ENCODE measurements at places on chromosomes 12 and 14. TPM values are rescaled to one million over a fixed set of nuclear protein-coding genes. Genes with fewer than 3 reads are reported as not detected.

DNA sequence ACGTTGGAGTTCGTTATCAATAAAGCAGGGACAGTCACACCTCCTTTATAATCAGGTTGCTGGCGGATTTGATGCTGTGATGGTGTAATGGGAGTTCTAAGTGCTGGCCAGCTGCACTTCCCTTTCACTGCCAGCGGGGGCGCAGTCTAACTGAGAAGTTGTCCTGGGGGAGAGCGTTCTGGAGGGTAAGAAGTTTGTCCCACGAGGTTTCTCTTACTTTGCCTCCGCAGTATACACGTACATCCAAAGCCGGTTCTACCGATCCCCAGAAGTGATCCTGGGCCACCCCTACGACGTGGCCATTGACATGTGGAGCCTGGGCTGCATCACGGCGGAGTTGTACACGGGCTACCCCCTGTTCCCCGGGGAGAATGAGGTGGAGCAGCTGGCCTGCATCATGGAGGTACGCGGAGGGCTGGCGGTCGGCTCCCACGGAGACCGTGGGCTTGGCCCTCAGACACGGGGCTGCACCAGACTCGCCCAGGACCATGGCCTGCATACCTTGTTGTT is 42.7 kb downstream of the DYRK4 start:
- peak; percentile 41 for DNase-seq

DNA sequence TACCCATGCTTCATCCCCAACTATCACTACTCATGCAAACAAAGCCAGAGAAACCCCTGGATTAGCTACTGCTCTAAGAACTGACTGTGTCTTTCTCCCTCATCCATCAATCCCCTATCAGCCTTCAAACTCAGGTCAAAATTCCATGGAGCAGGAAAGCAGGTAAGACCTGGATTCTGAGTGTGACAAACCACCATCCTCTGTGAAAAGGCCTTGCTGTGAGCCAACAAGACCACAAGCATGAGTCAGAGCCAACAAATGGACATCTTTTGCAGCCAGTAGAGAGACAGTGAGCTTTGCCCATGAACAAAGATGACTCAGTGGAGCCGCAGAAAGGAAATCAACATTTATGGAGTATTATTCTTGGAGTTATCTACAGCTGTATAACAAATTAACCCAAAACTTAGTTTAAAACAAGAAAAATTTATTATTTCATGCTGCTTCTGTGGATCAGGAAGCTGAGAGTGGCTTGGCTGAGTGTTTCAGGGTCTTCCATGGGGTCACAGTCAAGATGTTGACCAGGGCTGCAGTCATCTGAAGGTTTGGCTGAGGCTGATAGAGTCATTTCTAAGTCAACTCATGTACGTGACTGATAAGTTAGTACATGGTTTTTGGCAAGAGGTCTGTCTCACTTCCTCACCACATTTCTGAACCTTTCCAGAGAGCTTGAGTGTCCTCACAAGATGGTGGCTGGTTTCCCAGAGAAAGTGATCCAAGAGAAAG is 61.1 kb downstream of the PITPNM2 start:
- no peak for DNase-seq

- DNase-seq = no peak
Measured at GRCh38 chr12:131836714-131837397, 8.7 kb downstream of the MMP17 start.

- DNase-seq = no peak
Measured at GRCh38 chr12:97513950-97514349, 51.3 kb downstream of the RMST start.

DNA sequence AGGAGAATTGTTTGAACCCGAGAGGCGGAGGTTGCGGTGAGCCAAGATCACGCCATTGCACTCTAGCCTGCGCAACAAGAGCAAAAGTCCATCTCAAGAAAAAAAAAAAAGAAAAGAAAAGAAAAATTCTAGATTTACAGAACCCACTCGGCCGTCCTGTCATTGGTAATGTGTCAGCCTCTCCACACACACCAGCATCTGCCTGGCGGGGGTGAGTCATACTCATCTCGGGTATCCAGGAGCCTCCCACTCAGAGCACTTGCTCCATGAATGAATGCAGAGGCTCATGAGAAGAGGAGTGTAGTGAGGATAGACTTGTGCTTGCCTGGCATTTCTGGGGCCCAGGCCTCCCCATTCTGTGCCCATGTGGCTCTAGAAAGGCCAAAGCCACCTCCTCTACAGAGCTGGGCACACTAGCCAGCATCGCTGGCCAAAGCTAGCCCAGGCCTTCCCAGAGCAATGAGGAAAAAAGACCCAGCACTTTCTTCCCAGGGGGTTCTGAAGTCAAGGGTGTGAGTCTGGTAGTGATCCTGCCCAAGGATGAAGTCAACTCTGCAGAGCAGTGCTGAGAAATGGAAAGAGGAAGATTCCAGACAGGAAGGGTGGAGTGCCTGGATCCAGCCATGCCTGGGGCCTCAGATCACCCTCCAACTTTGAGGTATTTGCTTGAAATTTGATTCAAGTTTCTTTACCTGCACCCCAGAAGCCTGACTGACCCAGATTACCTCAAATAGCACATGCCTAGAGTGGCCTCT is 31.2 kb upstream of the KLC1 start:
- DNase-seq = no peak

DNA sequence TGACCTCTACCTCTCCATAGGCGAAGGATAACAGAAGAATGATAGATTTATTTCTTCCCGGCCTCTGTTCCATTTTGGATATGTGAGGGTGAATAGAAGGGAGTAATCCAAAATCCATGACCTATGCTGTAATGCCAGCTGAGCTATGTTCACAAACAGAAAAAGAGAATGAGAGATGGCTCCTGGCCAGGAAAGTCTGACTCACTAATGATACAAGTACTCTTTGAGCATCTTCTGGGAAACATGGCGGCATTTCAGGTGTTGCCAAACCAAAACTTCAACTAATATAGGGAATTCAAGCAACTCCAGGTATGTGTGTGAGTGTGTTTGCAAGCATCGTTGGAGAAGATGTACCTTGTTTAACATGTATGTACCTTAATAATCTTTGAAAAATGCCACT is 55.1 kb downstream of the MED13L start:
- DNase-seq = no peak

- no peak for DNase-seq
Measured at GRCh38 chr12:84397263-84397662, 515.3 kb downstream of the SLC6A15 start.

GRCh38 chr14:99192028-99192621 is 79.9 kb downstream of the BCL11B start:
- DNase-seq = no peak

- no peak for DNase-seq
Measured at GRCh38 chr12:102954134-102954533, 3.3 kb upstream of the ASCL1 start.

GRCh38 chr12:15206831-15207389 is 14.3 kb downstream of the RERG start:
- DNase-seq = no peak

DNA sequence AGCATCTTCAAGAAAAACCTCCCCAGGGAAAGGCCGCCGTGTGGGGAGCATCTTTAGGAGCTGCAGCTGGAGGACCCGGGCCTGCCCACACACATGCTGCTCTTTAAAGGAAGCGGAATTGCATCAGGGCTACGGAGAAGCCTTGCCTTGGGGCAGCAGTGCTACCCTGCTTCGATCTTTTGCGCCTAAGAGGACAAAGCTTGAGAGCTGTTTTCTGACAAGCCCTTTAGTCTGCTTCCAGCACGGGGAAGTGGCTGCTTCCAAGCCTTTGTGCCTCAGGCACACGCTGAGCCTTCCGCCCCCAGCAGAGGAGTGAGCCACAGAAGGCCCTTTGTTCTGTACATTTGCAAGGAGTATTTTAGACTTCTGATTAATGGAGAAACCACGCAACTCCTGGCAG is 31.5 kb downstream of the COA8 start:
- DNase-seq = peak; percentile 58

GRCh38 chr12:27162229-27162537 is 79.8 kb upstream of the C12orf71 start:
- DNase-seq = no peak

GRCh38 chr14:50795142-50795541 is 35.8 kb downstream of the NIN start:
- DNase-seq = no peak

GRCh38 chr12:25063873-25064628 is 115.2 kb upstream of the BCAT1 start:
- DNase-seq = no peak

DNA sequence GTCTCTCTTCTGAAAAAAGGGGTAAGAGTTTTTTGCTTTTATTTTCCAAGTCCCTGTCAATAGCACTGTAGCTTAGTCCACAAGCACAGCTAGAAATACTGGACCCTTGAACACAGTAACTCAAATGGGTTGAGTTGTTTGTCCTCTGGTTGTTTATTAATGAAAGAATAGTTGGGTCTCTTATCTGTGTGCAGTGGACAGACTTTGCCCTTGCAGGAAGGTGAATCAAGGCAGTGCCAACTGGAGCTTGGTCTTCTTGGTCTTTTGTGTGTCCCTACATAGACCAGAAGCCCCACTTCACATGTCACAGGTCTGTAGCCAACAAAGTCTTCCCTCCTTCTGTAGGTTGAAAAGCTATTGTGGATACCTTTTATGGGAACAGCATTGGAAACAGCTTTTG is 322.0 kb downstream of the AACS start:
- DNase-seq = no peak

DNA sequence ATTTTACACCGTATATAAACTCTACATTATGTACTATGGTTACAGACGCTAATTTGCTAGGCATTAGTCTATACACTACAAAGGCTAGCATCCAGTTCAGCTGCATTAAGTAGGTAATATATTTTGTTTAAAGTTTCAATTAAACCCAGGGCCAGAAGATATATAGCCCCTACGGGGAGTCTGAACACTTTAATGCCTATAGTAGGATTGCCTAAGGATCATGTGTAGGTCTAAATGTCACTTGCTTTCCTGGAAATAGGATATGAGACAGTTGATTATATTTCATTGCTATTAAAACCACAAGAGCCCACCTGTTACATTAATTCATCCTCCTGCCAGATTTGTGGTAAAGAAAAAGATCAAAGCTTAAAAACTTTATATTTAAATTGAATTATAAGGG is 286.9 kb downstream of the TMTC2 start:
- DNase-seq = no peak

DNA sequence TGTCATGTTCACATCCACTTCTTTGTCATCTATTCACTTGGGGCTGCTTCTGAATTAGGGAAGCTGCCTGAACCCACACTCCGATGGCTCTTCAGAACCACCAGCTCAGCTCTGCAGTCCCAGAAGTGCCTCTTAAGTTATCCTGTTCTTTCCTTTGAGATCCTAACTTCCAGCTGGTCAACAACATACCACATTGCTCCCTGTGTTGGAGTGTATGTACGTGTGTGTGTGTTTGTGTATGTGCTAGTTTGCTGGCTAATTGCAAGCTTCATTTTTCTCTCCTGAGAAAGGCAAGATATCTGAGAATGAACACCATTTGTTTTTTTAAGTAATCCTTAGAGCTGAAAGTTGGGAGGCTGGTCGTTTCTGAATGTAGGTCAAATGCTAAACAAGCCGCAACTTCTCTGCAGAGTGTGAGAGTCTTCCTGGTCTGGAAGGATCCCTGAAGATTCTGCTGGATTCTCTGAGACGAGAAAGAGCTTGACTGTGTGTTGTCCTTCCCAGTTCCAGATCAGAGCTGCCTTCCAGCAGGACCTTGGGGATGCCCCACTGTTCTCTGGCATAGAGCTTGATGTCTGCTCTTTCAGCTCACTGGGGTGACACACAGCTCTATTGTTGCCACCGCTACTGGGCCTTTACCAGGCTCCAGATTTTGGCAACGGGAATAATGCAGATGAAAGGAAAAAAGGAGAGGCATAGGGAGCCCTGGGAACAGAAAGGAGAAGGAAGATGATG is 839 bp downstream of the GSG1 start:
- peak; percentile 68 for DNase-seq

- no peak for DNase-seq
Measured at GRCh38 chr12:82627799-82628198, 58.9 kb upstream of the TMTC2 start.

- no peak for DNase-seq
Measured at GRCh38 chr12:5817246-5817645, 127.8 kb downstream of the ANO2 start.

GRCh38 chr12:108856428-108857157 is 790 bp downstream of the SSH1 start:
- DNase-seq = no peak

DNA sequence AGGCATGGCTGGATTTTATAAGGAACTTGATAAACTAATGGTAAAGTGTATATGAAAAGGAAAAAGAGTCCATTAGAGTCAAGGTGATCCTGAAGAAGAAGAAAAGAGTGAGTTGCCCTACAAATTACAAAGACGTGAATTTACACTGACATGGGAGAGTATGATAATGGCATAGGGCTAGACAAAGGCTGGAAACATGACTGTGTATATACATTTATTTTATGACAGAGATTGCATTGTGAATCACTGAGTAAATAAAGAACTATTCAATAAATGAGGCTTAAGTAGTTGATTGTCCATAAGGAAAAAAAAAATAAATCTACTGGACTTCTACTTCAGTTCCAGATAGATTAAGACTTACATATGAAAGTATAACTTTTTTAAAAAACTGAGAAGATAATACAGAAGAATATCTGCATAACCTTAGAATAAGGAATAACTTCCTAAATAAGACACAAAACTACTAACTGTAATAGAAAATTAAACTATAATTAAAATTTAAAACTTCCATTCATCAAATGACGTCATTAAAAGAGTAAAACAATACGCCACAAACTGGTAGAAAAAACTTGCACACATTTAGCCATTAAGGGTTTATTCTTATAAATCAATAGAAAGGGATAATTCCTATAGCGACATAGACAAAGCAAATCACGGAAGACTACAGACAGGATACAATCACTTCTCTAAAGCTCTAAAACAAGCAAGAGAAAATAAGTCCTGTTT is 278.5 kb downstream of the NOVA1 start:
- no peak for DNase-seq

DNA sequence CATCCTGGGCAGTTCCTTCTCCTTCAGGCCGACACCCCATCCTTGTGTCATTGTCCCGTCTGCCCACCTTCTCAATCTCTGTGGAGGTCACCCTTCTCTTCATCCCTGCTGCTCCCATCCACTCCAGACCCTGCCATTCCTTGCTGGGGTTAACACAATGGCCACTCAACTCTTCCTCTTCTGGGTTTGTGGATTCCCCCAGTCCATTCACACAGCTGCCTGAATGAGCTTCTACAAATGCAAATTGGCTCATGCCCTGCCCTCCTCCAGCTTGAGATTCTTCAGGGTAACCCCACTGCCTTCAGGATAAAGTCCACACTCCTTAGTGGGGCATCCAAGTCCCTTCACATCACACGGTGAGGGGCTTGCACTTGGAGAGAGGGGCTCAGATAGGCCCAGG is 17.2 kb upstream of the PRMT8 start:
- DNase-seq = no peak

GRCh38 chr12:85530456-85530855 is 250.4 kb downstream of the ALX1 start:
- DNase-seq = no peak

GRCh38 chr12:27060740-27061139 is 21.6 kb downstream of the C12orf71 start:
- no peak for DNase-seq

GRCh38 chr12:84397846-84398245 is 514.8 kb downstream of the SLC6A15 start:
- DNase-seq = no peak

- peak; percentile 66 for DNase-seq
Measured at GRCh38 chr12:113048716-113049127, 7.8 kb upstream of the DTX1 start.

DDN gene
- 14.7 TPM for total RNA-seq

HCAR1 gene
- total RNA-seq = 0.41 TPM

COX8C gene
- total RNA-seq = not detected

AHSA1 gene
- total RNA-seq = 107 TPM

TAS2R7 gene
- total RNA-seq = 0.41 TPM

SAMD15 gene
- 12.6 TPM for total RNA-seq

RPGRIP1 gene
- total RNA-seq = not detected

GLIPR1L1 gene
- under 0.01 TPM for total RNA-seq

CCDC38 gene
- not detected for total RNA-seq

Data from frontal cortex (tissue), 4 donors.